Stimulated activated effector memory CD8-positive, alpha-beta T cell treated with anti-CD3 and anti-CD28 coated beads, Interleukin-12 subunit alpha, Interleukin-12 subunit beta, amount 100 ng/mL, for 72 hours (primary cell): ENCODE measurements at places on chromosomes 4 and X.

DNA sequence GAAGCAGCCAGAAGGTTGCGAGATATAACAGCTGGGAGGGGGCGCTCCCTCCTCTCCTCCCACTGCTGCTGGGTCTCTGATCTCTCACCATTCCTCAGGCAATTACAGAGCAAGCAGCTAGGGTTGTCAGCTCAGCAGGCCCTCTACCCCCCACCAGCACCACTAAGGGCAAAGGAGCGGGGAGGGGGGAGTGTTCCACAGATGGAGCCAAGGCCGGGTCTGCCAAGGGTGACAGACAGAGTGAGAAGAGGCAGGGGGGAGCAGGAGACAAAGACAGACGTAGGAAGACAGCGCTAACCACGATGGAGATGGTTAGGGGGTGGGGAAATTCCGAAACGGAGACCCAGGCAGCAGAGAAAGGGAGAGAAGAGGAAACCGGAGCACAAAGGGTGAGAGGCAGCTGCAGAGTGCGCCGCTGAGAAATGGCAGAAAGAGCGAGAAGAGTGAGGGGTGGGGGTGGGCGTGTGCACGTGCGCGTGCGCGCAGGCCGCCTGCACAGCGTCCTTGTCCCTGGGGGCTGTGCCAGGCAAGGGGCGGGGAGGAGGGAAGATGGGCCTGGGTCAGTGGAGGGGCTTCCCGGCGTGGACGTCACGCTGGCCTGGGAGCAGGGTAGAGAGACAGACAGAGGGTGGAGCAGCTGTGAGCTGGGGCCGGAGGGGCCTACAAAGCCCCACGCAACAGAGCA is 6.9 kb downstream of the L1CAM start:
- DNase-seq, result no peak

GRCh38 chr4:176525576-176525975 is 205.8 kb downstream of the SPCS3 start:
- DNase-seq, result no peak

DNA sequence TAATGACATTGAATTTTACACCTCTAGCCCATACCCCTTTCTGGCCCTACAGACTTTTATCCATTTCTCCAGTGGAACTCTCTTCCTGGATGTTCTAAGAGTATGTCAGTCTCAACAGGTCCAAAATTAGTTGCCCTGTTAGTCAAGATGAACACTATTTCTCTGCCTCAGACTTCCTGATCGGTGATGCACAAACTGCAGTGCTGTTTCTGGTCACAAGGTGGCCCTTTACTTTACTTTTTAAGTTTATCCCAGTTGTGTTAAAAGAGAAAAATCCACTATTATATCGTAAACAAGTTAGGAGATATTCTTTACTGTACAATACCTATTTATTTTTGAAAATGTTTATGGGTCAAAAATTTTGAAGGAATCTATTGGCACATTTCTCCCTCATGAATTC is 13.1 kb downstream of the TCEAL7 start:
- no peak for DNase-seq

DNA sequence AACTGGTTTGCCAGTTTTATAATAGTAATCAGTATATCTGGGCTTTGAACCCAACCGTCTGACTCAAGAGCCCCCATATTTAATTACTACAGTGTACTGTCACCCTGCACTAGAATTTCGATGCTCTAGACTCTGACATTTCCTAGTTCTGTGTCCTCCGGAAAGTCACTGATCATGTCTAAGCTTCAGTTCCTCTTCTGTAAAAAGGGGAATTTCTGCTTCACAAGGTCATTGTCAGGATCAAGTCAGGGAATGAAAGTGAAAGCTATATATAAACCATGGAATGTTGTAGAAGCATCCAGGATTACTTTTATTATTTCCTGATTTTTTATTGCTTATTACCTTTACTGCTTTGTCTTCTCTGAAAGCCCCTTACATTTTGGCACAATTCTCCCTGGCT is 4.0 kb upstream of the KCNIP4 start:
- no peak for DNase-seq

- no peak for DNase-seq
Observed at GRCh38 chrX:80489166-80489565, 68.9 kb downstream of the TENT5D start.
